ENCODE measurements at places on chromosomes 12 and 14.

DNA sequence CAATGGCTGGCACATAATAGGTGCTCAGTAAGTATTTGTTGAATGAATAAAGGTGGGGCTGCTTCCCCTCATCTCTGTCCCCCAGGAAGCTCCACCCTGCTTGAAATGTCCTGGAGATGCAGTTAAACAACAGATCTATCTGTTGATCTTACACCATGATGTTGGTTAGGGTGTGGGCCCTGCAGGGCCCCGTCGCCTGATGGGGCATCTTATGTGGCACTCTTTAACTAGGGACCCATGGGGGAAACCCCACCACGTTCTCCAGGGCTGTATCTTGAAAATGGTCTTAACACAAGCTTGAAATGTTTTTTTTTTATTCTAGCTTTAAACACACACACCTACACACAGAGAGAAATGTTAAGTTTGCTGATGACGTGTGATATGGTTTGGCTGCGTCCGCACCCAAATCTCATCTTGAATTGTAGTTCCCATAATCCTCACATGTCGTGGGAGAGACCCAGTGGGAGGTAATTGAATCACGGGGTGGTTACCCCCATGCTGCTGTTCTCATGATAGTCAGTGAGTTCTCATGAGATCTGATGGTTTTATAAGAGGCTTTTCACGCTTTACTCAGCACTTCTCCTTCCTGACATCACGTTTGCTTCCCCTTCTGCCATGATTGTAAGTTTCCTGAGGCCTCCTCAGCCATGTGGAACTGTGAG, 741.7 kb downstream of the VRK1 start:
- no peak for DNase-seq

DNA sequence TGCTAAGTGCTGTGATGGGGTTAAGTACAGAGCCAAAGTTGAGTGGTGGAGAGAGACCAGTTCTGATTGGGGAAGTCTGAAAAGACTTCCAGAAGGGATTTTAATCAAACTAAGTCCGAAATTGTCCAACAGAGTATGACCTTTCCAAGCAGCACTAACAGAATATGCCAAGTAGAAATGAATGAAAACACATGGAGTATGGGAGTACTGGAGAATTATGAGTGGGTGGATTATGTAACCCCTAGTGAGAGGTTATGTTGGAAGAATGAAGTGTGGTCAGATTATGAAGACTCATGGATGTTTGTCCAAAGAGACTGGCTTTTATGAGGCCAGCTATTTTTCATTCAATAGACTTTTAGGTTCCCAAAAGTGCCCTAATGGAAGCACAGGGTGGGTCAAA, 94.0 kb upstream of the PLEKHA5 start:
- no peak for DNase-seq

DNA sequence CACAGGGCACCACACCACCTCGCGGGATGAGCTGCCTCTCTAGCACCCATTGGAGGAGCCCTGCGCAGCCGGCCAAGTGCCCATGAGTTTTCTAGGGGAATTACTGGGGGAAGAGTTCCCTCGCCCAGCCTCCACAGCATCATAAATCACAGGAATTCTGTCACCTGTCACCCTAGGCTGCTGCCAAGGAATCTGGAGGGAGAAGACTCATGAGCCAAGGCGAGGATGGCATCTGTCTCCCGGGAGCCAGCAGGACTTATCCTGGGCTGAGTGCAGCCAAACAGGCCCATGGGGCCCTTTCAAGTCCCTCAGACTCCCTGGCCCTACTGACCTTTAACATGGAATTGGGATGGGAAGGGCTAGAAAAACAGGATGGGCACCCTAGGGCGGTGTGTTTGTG, 7.8 kb upstream of the OTUB2 start:
- no peak for DNase-seq

- DNase-seq, result no peak
Observed at GRCh38 chr12:30166006-30166795, 382.5 kb upstream of the TMTC1 start.

DNA sequence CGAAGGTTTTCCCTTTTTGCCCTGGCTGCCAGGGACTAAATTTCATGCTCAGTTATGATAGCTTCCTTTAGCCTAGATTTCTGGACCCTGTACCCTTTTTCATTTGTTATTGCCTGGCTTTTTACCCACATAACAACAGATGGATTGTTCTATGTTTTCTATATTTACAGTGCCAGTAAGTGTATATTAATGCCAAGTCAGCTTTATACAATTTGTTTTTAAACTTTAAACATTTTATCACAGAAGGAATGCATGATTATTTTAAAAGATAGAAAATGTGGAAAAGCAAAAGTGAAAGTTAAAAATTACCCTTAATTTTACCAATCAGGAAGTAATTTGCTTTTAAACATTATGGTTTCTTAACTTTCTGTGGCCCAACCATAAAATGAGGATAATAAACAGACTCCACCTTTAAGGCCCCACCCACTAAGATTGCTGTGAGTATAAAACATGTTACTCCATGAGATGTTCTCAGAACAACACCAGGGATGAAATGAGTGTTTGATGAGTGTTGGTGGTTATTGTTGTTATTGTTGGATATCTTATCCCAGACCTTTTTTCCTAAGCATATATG, 496.8 kb downstream of the EGLN3 start:
- no peak for DNase-seq

DNA sequence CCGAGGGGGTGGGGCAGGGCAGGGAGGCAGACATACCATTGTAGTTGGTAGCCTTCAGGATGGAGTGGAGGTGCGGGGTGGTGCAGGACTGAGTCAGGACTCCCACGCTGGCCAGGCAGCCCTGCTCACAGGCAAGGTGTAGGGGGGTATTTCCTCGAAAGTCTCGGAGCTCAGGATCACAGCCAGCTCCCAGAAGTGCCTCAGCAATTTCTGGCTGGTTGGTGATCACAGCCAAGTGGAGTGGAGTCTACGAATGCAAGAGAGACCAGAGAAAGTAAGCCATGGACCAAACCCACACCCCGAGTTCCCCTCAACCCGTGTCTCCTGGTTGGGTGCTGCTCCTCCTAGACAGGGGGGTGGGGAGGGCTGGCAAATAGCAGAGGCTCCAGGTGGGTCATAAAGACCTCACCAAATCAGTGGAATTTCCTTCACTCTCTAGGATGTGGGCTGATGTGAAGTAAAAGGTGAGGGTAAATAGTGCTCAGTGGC, 1.4 kb downstream of the NFKBIA start:
- peak; percentile 62 for DNase-seq

GRCh38 chr14:77458249-77458950, 507 bp downstream of the AHSA1 start:
- DNase-seq, result peak; percentile 29

GRCh38 chr12:94829552-94829951, 173.9 kb downstream of the NDUFA12 start:
- DNase-seq, result no peak

DNA sequence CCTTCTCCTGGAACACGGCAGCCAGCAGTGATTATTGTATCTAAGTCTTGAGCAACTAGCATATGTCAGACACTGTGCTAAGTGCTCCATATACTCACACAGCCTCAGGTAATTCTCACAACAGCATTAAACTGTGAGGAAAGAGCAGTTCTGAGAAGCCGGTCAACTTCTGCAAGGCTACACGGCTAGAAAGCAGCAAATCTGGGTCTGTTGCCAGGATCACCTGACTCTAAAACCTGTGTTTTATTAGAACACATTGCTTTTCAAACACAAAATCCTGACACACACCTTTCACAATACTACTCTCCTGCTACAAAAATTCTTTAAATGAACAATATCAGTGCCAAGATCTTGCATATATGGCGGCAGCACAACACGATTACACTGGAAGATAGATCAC, 49.8 kb upstream of the CRACR2A start:
- no peak for DNase-seq

DNA sequence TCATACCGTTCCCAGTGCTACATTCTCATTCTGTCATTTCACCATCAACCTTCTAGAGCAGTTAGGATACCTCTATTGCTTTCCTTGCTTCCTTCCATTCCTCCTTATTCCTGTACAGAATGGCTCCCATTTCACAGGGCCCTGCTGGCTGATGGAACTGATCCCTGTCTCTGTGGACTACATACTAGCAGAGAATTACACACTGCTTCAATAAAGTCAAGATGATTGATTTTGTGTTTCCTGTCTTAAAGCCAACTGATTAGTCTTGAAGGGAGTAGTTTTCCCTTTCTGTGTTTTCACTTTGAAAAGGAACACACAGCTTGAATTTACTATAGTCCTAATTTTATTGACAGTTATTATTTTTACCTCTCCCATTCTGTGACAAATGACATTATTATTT, 130.1 kb downstream of the ST8SIA1 start:
- no peak for DNase-seq

DNA sequence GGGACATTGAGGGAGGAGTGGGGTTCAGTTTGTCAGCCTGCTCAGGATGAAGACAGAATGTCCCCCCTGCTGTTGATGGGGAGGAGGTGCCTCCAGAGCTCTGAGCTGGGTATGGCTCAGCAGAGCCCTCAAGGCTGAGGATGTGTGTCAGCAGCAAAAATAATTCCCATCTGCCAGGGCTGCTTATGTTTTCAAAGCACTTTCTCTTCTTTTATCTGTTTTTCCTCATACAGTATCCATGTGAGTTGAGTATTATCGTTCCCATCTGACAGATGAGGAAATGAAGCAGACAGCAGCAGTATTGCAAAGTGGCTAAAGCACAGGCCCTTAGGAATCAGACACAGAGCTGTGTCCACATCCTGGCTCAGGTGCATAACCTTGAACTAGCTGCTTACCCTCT, 94.1 kb downstream of the SLC8A3 start:
- DNase-seq, result no peak

DNA sequence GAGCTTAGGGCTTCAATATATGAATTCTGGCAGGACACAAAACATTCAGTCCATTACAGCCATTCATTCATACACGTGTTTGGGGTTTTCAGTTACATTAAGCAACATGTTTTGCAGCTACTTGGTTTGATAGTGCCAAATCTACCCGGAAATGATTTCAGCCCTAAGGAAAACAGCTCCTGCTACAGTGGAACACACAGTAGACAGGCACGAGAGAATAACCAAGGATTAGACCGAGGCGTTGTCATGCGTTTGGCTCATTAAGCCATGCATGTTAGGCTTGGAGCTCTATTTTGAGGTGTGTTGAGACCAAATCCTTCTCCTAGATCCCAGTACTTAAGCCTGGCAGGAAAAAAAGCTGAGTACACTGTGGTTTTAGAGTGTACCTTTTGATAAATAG, 177.4 kb downstream of the PRKCH start:
- no peak for DNase-seq

DNA sequence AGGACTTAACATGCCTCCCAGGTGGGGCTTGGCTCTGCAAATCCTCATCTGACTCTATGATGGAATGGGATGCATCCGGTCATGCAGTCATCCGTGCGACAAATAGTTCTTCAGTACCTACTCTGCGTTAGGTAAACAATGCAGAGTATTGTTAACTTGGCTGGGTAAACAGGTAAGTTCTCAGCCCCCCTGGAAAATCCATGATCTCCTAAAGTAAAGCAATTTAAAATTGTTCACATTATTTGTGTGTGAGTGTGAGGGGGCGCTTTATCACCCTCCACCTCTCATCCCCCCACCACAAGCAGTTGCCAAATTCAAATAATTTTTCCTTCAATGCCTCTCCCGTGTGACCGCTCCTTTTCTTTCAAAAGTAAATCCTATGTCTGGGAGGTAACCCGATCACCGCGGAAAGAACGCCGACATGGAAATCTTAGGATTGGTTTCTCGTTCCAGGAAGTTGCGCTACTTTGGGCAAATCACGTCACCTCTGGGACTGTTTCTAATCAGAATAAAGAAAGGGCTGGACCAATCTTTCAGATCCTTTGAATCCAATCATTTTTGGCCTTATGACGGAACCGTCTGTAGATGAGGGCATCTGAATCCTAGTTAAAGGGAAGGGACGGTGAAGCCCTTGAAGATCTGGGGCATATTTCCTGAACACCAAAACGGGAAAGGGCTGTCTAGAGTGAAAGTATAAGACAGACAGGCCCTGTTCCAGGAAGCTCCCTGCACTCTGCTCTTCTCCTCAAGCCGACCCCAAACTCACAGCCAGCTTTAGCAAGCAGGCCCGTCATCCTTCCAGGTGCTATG, 44.0 kb upstream of the SINHCAF start:
- no peak for DNase-seq

GRCh38 chr12:212415-212714, 1.6 kb downstream of the SLC6A12 start:
- DNase-seq, result no peak

DNA sequence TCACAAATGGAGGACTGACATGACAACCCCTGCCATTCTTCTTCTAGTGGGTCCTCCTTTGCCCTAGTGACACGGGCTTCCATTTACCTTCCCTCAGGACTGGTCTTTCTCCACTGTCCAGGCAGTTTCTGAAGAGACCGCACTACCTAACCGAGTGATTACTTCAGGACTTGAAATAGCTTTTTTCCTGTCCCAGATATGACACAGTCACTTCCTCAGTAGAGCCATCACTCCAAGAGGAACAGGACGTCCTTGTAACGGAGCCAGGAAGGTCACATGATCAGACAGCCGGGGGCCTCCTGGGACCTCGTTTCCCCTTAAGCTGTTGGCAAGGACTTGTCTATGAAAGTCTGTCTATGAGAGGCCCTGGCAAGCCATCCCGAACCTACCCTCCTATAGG, 62.3 kb downstream of the FOS start:
- DNase-seq, result no peak

GRCh38 chr12:7995266-7995963, 37.1 kb upstream of the FOXJ2 start:
- DNase-seq, result peak; percentile 81

DNA sequence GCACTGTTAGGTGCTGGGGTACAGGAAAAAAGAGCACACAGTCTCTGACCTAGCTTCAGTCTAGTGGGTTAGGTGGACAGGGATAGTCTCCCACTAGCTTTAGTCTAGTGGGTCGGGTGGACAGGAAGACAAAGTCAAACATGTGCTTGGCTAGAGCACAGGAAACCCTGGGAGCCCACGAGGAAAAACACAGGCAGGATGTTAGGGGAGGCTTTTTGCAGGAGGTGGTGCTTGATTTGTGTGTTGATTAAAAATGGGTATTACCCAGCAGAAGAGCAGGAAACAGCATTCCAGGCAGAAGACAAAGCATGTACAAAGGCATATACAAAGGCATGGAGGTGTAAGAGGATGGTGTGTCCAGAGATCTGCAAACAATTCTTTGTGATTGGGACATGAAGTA, 23.3 kb downstream of the SLC38A2 start:
- DNase-seq, result no peak

DNA sequence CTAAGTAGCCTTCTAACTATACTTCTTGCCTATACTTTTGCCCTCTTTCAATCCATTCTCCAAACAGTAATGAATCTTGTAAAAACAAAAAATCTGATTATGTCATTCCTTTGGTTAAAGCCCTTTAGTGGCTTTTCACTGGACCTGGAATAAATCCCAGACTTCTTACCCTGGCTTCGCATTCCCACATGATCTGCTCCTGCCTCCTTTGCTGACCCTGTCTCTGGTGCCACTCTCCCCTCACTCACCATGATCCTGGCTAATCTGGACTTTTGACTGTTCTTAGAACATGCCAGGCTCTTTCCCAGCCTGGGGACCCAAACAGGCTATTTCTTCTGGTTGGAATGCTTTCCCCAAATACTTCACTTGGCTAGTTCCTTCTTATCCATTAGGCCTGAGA, 7.9 kb downstream of the MIA2 start:
- no peak for DNase-seq
